RWPE2 (cell line): ENCODE measurements at places on chromosomes 3 and 15.
A peak's percentile ranks its signal among the peaks of the same experiment; 100 is the strongest.

GRCh38 chr3:54427941-54428871 lies 305.9 kb downstream of the CACNA2D3 start:
- no peak overlapping the region for H3K27ac ChIP-seq
- no peak for DNase-seq
- H3K4me1 ChIP-seq = no peaks in the 10 kb centered on the region
- H3K36me3 ChIP-seq = no peaks in the 10 kb centered on the region
- H3K27me3 ChIP-seq = no peaks in the 10 kb centered on the region

DNA sequence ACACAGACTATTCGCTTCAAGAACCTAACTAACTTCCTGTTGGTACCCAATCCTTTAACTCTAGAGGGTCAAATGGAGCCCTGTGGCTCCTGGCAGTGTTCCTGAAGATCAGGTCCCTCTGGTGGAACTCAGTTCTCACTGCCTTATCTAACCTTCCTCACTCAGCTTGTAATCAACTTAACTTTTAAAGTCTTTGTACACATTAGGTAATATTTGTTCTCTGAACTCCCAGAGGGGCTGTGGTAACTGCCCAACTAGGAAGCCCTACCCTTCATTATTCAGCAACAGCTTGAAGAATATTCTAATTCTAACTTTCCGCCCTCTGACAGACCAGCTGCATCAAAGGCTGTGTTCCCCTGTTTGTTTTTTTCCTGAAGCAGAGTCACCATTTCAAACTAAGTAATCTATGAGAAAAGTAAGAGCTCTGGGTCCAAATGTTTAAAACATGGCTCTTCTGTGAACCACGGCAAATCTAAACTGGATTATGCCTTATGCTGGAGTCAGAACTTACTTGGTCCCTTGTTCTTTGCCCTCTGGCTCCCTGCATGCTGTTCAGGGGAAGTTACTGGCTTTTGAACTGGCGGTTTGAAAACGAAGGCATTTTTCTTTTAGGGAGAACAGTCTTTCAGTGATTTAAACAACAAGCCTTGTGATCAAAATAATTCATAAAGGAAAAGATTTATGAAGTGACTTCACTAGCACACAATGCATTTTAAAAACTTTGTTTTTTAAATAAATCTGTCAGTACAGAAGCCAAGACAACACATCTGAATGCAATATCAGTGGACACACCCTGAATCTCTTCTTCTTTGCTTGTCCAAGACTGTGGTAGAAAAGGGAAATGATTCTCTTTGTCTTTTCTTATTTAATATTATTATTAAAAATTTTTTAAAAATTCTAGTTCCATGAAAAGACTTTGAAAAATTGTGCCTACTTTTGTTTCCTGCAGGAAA lies 365.6 kb downstream of the TIGIT start:
- H3K4me3 ChIP-seq = no peak overlapping the region
- DNase-seq = no peak
- H3K36me3 ChIP-seq = no peaks in the 10 kb centered on the region
- H3K27ac ChIP-seq = no peak overlapping the region
- H3K4me1 ChIP-seq = no peaks in the 10 kb centered on the region
- H3K27me3 ChIP-seq = no peaks in the 10 kb centered on the region

DNA sequence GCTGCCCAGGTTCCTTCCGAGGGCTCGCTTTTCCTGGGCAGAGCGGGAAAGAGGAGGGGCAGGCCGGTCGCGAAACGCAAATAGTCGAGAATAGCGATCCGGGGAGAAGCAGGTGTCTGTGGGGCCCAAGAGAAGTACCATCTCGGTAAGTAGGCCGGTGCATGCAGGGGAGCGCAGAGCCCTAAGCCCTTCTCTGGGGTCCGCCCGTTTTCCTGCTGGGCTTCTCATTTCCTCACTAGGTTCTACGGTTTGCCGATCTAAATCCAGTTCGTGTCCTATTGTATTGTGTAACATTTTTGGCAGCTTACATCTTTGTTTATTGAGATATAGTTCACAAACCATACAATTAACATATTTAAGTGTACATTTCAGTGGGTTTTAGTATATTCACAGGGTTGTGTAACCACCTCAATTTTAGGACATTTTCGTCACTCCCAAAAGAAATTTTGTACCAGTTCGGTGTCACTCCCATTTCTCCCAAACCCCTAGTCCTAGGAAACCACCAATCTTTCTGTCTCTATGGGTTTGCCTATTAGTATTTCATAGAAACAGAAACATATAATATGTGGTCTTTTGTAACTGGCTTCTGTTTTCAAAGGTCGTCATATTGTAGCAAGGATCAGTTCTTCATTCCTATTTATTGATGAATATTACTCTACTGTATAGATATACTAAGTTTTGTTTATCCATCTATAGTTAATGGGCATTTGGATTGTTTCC lies 6.8 kb upstream of the TRIM69 start:
- peak overlapping the region; percentile 80 for H3K27ac ChIP-seq
- H3K4me1 ChIP-seq = peaks cover 32% of the 10 kb centered on the region
- no peaks in the 10 kb centered on the region for H3K27me3 ChIP-seq
- no peaks in the 10 kb centered on the region for H3K36me3 ChIP-seq
- H3K4me3 ChIP-seq = peak overlapping the region; percentile 59

DNA sequence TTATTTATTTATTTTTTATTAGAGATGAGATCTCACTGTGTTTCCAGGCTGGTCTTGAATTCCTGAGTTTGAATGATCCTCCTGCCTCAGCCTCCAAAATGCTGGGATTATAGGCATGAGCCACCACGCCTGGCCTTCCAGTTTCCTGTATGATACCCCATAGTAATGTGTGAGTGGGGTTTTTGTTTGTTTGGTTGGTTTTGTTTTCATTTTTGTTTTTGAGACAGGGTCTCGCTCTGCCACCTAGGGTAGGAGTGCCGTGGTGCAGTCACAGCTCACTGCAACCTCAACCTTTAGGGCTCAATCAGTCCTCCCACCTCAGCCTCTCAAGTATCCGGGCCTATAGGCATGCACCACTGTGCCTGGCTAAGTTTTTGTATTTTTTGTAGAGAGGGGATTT lies 30.9 kb downstream of the GOLM2 start:
- no peaks in the 10 kb centered on the region for H3K36me3 ChIP-seq
- H3K4me1 ChIP-seq = no peaks in the 10 kb centered on the region
- no peaks in the 10 kb centered on the region for H3K27me3 ChIP-seq

- H3K4me1 ChIP-seq = peaks cover 12% of the 10 kb centered on the region
- DNase-seq = no peak
- no peaks in the 10 kb centered on the region for H3K36me3 ChIP-seq
- H3K27me3 ChIP-seq = no peaks in the 10 kb centered on the region
Observed at GRCh38 chr3:152019508-152019907, 146.1 kb downstream of the SUCNR1 start.

- peaks cover 11% of the 10 kb centered on the region for H3K27me3 ChIP-seq
- H3K36me3 ChIP-seq = no peaks in the 10 kb centered on the region
- H3K4me1 ChIP-seq = no peaks in the 10 kb centered on the region
- H3K27ac ChIP-seq = no peak overlapping the region
- no peak for DNase-seq
Observed at GRCh38 chr15:61621865-61622264, 392.8 kb upstream of the RORA start.

DNA sequence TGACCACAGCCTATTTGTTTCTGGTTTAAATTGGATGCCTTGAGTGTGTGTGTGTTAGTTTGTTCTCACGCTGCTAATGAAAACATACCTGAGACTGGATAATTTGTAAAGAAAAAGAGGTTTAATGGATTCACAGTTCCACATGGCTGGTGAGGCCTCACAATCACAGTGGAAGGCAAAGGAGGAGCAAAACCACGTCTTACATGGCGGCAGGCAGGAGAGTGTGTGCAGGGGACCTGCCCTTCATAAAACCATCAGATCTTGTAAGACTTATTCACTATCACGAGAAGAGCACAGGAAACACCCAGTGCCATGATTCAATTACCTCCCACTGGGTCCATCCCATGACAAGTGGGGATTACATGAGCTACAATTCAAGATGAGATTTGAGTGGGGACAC lies 260.5 kb downstream of the WDR72 start:
- H3K27me3 ChIP-seq = no peaks in the 10 kb centered on the region
- H3K4me1 ChIP-seq = no peaks in the 10 kb centered on the region
- H3K4me3 ChIP-seq = no peak overlapping the region
- no peaks in the 10 kb centered on the region for H3K36me3 ChIP-seq
- H3K27ac ChIP-seq = no peak overlapping the region

GRCh38 chr15:71278989-71279756 lies 163.9 kb downstream of the THSD4 start:
- no peak overlapping the region for H3K4me3 ChIP-seq
- H3K27ac ChIP-seq = peak overlapping the region; percentile 96
- peak; percentile 94 for DNase-seq
- no peaks in the 10 kb centered on the region for H3K27me3 ChIP-seq
- peaks cover 30% of the 10 kb centered on the region for H3K36me3 ChIP-seq
- peaks cover 56% of the 10 kb centered on the region for H3K4me1 ChIP-seq

DNA sequence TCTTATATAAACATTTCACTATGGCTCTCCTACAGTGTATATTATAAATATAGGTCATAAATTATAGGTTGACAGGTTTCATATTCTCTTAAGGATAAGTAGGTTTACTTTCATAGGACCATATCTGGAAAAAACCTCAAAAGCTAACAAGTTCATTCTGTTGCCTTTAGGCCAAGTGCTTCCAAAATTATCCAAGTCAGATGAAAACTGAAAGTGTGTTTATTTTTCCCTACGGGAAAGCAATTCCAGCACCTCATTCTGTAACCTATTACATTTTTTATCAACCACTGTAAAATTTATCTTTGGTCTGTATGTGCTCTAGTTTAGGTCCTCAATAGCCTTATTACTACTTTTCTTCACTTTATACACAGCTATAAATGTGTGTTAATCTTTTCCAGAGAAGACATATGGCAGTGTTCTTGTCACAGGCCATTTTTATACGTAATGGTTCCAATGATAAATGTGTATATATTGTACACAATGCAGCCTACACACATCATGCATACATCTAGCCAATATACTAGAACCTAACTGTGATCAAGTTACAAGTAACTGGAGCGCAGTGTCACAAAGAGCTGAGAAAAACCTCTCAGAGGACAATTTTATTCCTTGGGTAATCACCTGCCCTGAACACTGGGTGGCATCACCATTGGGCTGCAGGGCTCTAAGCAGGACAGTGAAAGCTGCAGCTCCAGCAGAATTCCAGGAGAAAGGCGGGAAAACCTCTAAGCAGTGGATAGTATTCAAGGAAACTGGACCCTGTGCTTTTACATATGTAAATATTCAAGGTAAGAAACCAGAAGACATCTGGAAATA lies 251.3 kb downstream of the CTNNB1 start:
- H3K4me1 ChIP-seq = no peaks in the 10 kb centered on the region
- H3K4me3 ChIP-seq = no peak overlapping the region
- no peaks in the 10 kb centered on the region for H3K36me3 ChIP-seq
- no peaks in the 10 kb centered on the region for H3K27me3 ChIP-seq
- DNase-seq = no peak
- H3K27ac ChIP-seq = no peak overlapping the region

- H3K27ac ChIP-seq = no peak overlapping the region
- DNase-seq = no peak
- no peaks in the 10 kb centered on the region for H3K4me1 ChIP-seq
- no peak overlapping the region for H3K4me3 ChIP-seq
- no peaks in the 10 kb centered on the region for H3K36me3 ChIP-seq
Observed at GRCh38 chr3:8579096-8579495, 65.5 kb downstream of the SSUH2 start.

GRCh38 chr3:127226946-127227842 lies 34.3 kb downstream of the PRR23E start:
- no peaks in the 10 kb centered on the region; the same call in 1 of the 2 replicates for H3K36me3 ChIP-seq
- no peaks in the 10 kb centered on the region for H3K27me3 ChIP-seq
- peaks cover 8% of the 10 kb centered on the region for H3K4me1 ChIP-seq
- peak overlapping the region; percentile 29 for H3K4me3 ChIP-seq
- H3K27ac ChIP-seq = peak overlapping the region; percentile 59
- DNase-seq = no peak

GRCh38 chr3:40337136-40338108 lies 27.9 kb downstream of the EIF1B start:
- H3K36me3 ChIP-seq = no peaks in the 10 kb centered on the region
- H3K27me3 ChIP-seq = no peaks in the 10 kb centered on the region
- no peak overlapping the region for H3K4me3 ChIP-seq
- no peak overlapping the region for H3K27ac ChIP-seq

- H3K4me1 ChIP-seq = no peaks in the 10 kb centered on the region
- peak; percentile 78 for DNase-seq
- peaks cover 43% of the 10 kb centered on the region for H3K27me3 ChIP-seq
- H3K36me3 ChIP-seq = no peaks in the 10 kb centered on the region
- peak overlapping the region; percentile 44 for H3K4me3 ChIP-seq
Observed at GRCh38 chr3:186826976-186827857, 15.3 kb upstream of the ADIPOQ start.

DNA sequence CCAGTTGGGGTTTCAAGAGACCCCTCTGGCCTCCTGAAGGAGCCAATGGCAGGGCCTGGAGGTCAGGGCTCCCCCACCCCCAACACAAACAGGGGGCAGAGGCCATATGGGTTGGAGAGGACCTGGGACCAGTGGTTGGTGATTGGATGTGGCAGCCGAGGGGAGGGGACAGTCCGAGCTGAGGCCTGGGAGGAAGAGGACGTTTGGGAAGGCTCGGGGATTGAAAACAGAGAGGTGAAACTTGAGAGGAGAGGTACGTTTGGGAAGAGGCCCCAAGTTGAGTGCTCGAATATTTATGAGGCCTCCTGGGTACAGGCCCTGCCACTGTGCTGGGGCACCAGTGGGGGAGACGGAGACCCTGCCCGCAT lies 53.7 kb downstream of the DNAJB8 start:
- no peaks in the 10 kb centered on the region for H3K27me3 ChIP-seq
- DNase-seq = no peak
- H3K4me1 ChIP-seq = peaks cover 4% of the 10 kb centered on the region

- peaks cover 19% of the 10 kb centered on the region for H3K36me3 ChIP-seq
- DNase-seq = no peak
- no peak overlapping the region for H3K4me3 ChIP-seq
- peak overlapping the region; percentile 45 for H3K27ac ChIP-seq
- peaks cover 35% of the 10 kb centered on the region for H3K4me1 ChIP-seq
- H3K27me3 ChIP-seq = no peaks in the 10 kb centered on the region
Observed at GRCh38 chr15:71328453-71328852, 213.2 kb downstream of the THSD4 start.

- H3K27me3 ChIP-seq = no peaks in the 10 kb centered on the region
- H3K4me3 ChIP-seq = no peak overlapping the region
- peaks cover 19% of the 10 kb centered on the region for H3K4me1 ChIP-seq
- DNase-seq = no peak
Observed at GRCh38 chr3:188064831-188065493, 89.0 kb upstream of the LPP start.

DNA sequence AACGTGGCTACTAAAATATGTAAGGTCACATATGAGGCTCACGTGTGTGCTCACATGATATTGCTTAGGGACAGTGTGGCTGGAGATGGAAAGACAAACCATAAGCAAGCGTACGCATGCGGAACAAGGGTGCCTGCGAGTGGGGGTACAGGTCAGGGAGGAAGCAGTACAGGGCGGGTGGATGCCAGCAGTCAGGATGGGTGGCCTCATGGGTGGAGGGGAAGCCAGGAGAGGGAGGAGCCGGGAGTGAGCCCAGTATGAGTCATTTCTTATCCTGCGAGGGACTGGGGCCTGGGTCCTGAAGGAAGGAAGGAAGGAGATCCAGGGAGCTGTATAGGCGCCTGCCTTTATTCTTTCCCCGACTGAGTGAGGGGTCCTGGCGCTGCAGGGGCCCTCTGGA lies 42.0 kb upstream of the CGNL1 start:
- H3K4me3 ChIP-seq = no peak overlapping the region
- peaks cover 11% of the 10 kb centered on the region for H3K4me1 ChIP-seq
- H3K27ac ChIP-seq = no peak overlapping the region
- no peaks in the 10 kb centered on the region for H3K27me3 ChIP-seq
- H3K36me3 ChIP-seq = no peaks in the 10 kb centered on the region
- peak; percentile 87 for DNase-seq
